ENCODE measurements at places on chromosomes 1 and 21. TPM values are rescaled to one million over a fixed set of nuclear protein-coding genes. Genes with fewer than 3 reads are reported as not detected.

DNA sequence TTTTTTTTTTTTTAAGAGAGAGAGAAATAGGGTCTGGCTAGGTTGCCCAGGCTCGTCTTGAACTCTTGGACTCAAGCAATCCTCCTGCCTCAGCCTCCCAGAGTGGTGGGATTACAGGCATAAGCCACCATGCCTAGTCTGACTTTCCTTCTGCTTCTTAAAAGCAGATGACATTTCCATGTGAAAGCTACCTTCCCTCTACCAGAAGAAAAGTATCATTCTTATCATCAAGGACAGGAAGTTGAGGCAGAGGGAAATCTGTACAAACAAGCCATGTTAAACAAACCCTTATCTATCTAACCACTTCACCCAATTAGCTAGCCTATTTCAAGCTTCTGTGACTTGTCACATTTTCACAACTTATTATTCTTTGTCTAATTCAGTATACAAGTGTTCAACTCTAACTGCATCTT lies 54.8 kb downstream of the SAMSN1 start:
- DNase-seq, result no peak

DNA sequence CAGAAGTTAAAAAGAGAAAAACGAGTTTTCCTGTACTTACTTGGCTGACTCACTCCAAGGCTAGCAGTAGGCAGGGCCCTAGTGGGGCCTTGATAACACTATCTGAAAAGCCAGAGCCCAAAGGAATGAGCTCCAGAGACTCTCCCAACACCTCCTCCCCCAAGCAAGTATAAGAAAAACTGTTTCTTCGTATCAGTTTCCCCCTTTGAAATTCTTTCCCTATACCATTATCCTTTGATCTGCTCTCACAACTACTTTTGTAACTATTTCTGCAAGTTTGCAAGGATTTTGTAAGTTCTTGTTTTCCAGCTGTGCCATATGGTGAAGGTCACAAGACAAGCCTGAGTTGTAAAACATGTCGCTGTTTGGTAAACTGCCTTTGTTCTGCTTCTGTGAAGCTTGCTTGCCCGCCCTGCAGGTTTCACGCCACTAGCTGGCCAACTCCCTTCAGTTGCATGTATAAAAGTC lies 36.5 kb upstream of the KCNJ15 start:
- DNase-seq, result no peak

DNA sequence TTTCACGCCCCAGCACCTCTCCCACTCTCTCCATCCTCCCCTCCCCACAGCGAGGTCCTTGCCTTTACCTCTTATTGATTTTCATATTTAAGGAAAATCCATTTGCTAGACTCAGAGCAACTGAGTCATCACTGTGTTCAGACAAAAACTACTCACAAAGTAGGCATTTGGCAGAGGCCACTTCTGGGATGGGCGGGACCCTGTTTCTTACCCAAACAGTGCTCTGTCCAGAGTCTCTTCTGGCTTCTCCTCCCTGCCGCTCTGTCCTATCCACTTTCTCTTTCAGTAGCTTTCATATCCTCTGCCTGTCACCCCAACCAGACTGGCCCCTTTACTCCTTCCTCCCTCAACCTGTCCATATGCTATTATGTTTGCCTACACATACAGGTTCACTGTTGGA lies 2.4 kb upstream of the NAV1 start:
- no peak for DNase-seq

- no peak for DNase-seq
Observed at GRCh38 chr1:35432231-35432630, 125.0 kb downstream of the KIAA0319L start.

DNA sequence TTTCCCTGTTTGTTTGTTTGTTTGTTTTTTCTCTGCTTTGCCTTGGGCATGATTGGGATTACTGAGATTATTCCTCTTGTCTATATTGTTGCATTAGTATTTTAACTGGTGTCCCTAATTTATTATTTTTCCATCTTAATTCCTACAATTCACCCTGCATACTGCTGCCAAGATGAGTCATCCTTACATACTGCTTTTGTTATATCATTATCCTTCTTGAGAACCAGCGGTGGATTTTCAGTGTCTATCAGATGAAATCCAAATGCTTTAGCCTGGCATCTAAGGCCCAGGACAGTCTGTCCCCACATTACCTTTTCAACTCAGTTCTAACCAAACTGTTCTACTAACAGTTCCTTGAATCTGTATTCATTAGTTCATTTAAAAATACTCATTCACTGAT lies 101.7 kb downstream of the OLFML2B start:
- DNase-seq, result no peak

DNA sequence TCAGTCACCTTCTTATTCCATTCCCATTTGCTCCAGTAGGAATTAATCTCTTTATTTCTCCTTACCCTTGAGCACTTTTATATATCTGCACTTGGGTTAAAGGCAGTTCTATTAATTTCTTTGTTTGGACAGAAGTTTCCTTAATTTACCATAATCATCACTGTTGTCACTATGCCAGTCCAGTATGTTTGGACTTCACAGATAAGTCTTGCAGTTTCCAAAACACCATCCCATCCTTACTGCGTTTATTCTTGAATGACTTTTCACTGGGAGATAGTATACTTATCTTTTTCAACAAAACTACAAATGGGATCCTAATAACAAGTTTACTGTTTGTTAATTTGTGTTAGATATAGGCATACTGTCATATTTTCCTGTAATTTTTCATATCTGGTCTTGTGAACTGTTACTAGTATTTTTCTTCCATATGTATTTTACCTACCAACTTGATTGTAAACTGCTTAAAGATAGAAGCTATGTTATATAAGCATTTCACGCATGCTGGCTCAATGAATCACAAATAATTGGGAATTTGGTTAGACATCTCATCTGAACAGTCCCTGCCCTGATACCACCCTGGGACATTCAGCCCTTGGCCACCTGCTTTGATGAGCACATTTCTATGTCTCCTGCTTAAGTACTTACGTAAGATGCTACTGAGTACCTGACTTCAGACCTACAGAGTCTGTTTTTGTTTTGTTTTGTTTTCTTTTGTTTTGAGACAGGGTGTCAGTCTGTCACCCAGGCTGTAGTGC lies 78.2 kb downstream of the OLFML2B start:
- no peak for DNase-seq

GRCh38 chr1:36669262-36669661 lies 186.5 kb upstream of the CSF3R start:
- no peak for DNase-seq

DNA sequence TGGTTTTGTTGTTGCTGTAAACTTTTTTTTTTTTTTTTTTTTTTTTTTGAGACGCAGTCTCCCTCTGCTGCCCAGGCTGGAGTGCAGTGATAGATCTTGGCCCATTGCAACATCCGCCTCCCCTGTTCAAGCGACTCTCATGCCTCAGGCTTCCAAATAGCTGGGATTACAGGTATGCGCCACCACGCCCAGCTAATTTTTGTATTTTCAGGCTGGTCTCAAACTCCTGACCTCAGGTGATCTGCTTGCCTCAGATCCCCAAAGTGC lies 78.9 kb upstream of the SLC45A1 start:
- DNase-seq, result no peak

DNA sequence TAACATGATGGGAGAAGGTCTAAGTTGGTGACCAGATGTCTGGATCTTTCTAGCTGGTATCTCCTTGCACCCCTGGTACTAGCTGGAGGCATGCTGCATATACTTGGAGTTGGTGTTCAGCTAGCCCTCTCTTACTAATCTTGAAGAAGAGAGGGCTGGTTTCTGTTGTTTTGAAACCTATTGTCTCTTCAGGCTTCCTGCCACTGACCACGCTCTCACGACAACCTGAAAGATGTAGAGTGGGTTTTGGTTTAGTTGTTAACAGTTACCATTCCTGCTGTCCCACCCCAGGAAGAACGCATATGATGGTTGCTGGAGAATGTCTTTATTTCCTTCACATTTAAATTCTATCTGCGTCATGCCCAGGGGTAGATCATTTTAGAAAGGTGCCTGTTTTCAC lies 3.6 kb downstream of the MAN1C1 start:
- no peak for DNase-seq

- no peak for DNase-seq
Observed at GRCh38 chr1:68906431-68906830, 409.5 kb upstream of the DEPDC1 start.

DNA sequence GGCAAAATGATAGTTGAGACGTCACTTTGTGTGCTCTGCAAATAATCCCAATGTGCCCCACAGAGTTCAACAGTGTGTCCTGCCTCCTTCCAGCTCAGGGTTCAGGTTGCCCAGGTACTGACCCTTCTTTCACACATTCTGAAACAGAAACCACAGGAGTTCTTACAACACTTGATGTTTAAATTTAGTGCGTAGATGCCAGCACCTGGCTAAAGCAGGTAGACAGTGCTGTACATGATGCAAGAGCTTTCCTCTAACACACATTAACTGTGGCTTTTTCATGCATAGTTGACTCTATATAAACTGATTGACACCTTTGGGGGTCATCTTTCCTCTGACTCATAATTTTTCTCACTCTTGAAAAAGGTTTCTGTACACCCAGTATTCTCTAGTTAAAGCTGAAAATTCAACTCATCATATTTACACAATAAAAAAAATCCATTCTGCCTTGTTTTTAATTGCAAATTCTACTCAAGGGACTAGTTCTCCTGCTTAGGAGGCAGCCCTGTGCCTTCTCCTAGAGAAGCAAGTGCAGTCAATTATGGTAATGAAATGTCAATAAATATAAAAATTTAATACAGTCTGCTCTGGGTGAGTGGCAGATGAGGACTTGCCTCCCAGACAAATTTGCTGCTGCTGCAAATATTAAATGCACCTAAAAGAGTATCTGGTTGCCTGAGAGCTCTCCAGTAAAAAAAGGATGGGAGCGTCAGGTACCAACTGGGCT lies 91.4 kb downstream of the NR5A2 start:
- no peak for DNase-seq

DNA sequence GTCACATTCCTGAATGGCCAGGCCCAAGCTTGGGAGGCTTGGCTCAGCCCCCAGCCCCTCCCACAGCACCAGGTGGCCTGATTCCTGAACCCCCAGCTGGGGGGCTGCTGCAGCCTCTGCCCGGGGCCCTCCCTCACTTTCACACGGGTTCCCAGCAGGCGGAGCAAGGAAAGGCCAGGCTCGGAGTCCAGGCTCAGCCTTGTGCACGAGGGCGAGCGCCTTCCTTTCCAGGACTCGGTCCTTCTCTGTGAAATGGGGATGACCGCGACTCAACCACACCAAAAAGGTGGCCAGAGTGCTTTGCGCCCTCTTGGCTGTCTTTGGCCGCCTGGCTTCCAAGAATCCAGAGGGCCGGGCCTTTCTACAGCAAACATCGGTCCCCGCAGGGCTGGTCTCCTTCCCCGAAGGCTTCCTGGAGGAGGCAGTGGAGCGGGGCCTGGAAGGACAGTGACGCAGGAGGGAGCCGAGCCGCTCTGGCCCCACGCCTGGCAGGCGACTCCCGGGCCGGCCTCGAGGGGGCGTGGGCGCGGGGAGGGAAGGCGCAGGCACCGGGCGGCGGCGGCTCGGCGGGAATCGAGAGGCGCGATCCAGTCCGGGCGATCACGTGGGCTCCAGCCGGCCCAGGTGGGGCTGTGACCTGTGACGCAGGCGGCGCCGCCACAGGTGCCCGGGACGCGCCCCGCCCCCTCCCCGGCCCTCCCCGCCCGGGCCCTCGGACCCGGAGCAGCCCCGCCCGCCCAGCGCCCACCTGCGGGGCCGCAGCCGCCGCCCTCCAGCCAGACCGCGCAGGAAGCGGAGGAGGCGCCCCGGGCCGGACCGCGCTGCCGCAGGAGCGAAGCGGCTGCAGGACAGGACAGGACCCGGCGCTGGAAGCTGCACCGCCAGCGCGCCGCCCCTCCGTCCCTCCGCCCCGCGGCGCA lies at the start of gene ARHGEF16:
TSS of gene ARHGEF16 (plus strand) at position 775 of the 920 bp plus-strand sequence. CDS start 8,420 bp downstream, outside the sequence.
- peak; percentile 18 for DNase-seq

DNA sequence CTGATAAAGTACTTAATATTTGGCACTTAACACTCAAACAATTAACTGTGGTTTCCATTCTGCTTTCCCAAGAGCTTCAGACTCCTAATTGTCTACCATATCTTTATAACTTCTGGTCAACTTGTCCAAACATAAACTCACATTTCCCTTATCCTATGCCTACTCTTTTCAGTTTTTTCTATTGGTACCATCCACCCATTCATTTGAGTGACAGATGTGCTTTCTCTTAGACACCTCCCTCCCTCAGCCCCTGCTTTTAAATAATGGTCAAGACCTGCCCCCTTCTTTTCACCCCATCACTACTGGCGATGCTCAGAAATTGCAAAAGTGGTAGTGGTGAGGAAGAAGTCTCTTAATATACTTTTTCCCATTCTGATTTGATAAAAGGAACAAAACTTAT lies 5.5 kb downstream of the SLC16A4 start:
- DNase-seq, result no peak

DNA sequence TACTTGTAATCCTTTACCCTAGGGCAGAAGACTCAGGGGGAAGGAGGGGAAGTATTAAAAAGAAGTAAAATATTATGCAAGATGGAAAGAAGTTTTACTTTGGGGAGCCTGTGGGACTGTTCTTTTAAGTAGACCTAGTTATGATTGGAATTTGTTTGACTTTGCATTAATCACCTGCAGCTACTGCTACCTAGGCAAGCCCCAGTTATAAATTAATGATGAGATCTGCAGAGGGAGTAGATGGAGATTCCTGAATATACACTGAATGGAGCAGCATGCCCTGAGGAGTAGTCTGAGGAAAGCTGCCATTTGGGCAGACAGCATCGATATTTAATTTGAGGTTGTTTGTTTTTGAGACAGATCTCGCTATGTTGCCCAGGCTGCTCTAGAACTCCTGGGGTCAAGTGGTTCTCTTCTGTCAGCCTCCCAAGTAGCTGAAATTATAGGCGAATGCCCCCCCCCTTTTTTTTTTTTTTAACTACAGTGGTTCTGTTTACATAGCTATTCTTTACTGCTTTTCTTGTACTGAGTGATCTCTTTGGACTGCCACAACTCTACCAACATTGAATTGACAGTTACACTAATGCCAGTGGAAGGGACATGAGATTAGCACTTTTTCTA lies 81.4 kb upstream of the SERTAD4 start:
- DNase-seq, result no peak

DNA sequence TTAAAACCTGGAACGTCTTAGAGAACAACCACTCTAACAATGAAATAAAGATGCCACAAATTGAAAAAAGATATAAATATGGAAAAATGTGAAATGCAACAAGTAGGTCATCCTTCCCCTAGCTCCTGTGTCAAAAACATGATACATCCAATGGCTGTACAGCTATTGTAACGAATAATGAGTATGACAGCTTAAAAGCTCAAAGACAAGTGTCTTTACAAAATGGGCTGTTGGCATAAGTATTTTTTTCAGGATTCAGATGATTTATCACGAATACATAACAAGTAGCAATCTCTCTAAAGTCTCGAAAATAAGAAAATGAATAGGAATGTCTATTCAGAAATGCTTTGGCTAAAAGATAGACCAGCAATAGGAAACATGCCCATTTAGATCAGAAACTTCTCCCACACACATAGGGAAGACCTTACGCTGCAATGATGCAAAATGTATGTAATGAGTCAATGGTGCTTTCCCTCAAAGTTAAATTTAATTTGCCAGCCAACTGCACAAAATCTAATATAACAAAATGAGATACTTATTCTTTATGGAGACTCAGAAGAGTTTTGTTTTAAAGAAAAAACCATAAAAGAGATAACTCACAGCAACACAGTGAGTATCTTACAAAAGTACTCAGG lies 8.3 kb downstream of the TGFBR3 start:
- DNase-seq, result peak; percentile 17

- no peak for DNase-seq
Observed at GRCh38 chr1:70140343-70140742, 65.0 kb downstream of the LRRC40 start.

GRCh38 chr1:104195395-104195794 lies 445.7 kb downstream of the AMY1C start:
- no peak for DNase-seq

The KIAA1614 gene
- 0.17 TPM for total RNA-seq

The NID1 gene
- total RNA-seq, result not detected

The RXRG gene
- not detected for total RNA-seq

The TLR5 gene
- total RNA-seq, result 1.1 TPM

The IVL gene
- total RNA-seq, result not detected

The TNFRSF14 gene
- total RNA-seq, result 160 TPM

The ERO1B gene
- 16.6 TPM for total RNA-seq

The FCN3 gene
- not detected for total RNA-seq

Data from CD8-positive, alpha-beta T cell (primary cell).